Uterine smooth muscle cell (primary cell): ENCODE measurements at places on chromosomes 3 and 15. TPM values are rescaled to one million over a fixed set of nuclear protein-coding genes. Genes with fewer than 3 reads are reported as not detected.

The NDN gene
- total RNA-seq, result 39.5 and 59.1 TPM in 2 replicates

The LDHAL6B gene
- total RNA-seq, result under 0.01 TPM in 1 of 2 replicates, not detected in the other

The AP3B2 gene
- 0.22 and 0.75 TPM in 2 replicates for total RNA-seq

The MTFMT gene
- 22.0 and 30.3 TPM in 2 replicates for total RNA-seq

The LPCAT4 gene
- 9.5 and 16.6 TPM in 2 replicates for total RNA-seq

The GUCA1C gene
- not detected in 2 replicates for total RNA-seq

The SMCO1 gene
- total RNA-seq, result not detected in 2 replicates

The MGLL gene
- total RNA-seq, result 25.1 and 38.6 TPM in 2 replicates

The RTP3 gene
- total RNA-seq, result not detected in 2 replicates
